ENCODE measurements at places on chromosomes 16 and 17. TPM values are rescaled to one million over a fixed set of nuclear protein-coding genes. Genes with fewer than 3 reads are reported as not detected.

Gene CES3
- 5.2 TPM for total RNA-seq

Gene GUCY2D
- 0.63 TPM for total RNA-seq

Gene ZNF778
- 13.2 TPM for total RNA-seq

Gene CCDC144A
- 5.8 TPM for total RNA-seq

Gene TERB1
- total RNA-seq, result not detected

Gene USP7
- 108 TPM for total RNA-seq

Gene CD79B
- total RNA-seq, result 3.4 TPM

Gene NOS2
- total RNA-seq, result 0.12 TPM

Gene TRIM72
- total RNA-seq, result 0.06 TPM

Gene PRSS36
- total RNA-seq, result 5.7 TPM

Gene PTX4
- total RNA-seq, result 0.14 TPM

Gene ZSCAN10
- total RNA-seq, result 0.37 TPM

Gene SLC13A5
- 0.52 TPM for total RNA-seq

Gene IL34
- 3.5 TPM for total RNA-seq

Gene SLC52A1
- not detected for total RNA-seq

Gene TUBG2
- 30.8 TPM for total RNA-seq

Gene WDR90
- total RNA-seq, result 62.4 TPM

Gene OTOP2
- not detected for total RNA-seq

Gene OTOA
- 0.46 TPM for total RNA-seq

Gene UTS2R
- not detected for total RNA-seq

Gene PRSS8
- 312 TPM for total RNA-seq

Gene PIP4K2B
- 46.7 TPM for total RNA-seq

Gene PHOSPHO1
- total RNA-seq, result 0.23 TPM

Gene EFTUD2
- total RNA-seq, result 72.8 TPM

Gene TBC1D28
- not detected for total RNA-seq

Gene CCL7
- total RNA-seq, result not detected

Gene ABCA10
- total RNA-seq, result 8.7 TPM

Gene SPNS3
- 1.8 TPM for total RNA-seq

Gene FOXL1
- total RNA-seq, result 8.2 TPM

Measured in mucosa of gallbladder (tissue), 1 donor.